Naive B cell (primary cell): ENCODE measurements at places on chromosomes 7 and 10. TPM values are rescaled to one million over a fixed set of nuclear protein-coding genes. Genes with fewer than 3 reads are reported as not detected.

AKR1B15 gene
- polyA plus RNA-seq: not detected

PRPF18 gene
- polyA plus RNA-seq: 44.1 TPM

GHRHR gene
- polyA plus RNA-seq: not detected

ANKRD30A gene
- polyA plus RNA-seq: not detected

XRCC2 gene
- not detected for polyA plus RNA-seq

PON1 gene
- polyA plus RNA-seq: not detected

PGAM2 gene
- polyA plus RNA-seq: not detected

TMEM229A gene
- not detected for polyA plus RNA-seq

IQUB gene
- polyA plus RNA-seq: 0.08 TPM

NFE2L3 gene
- polyA plus RNA-seq: 4.1 TPM

DNA sequence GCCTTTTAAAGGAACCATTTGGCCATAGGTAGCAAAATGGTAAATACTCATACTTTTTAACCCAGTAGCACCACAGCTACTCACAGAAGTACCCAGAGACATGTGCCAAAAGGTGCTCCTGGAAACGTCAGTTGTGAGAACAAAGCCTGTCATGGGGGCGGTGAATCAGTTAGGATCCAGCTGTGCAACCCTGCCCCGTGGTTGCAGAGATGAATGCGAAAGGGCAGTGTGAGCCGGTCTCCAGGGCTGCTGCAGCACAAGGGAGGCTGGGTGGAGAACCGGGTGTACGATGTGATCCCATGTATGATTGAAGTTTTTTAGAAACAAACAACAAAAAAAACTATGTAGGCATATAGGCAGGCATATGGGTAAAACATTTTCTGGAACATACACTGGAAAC is 1.3 kb upstream of the LRRC18 start:
- DNase-seq: no peak

DNA sequence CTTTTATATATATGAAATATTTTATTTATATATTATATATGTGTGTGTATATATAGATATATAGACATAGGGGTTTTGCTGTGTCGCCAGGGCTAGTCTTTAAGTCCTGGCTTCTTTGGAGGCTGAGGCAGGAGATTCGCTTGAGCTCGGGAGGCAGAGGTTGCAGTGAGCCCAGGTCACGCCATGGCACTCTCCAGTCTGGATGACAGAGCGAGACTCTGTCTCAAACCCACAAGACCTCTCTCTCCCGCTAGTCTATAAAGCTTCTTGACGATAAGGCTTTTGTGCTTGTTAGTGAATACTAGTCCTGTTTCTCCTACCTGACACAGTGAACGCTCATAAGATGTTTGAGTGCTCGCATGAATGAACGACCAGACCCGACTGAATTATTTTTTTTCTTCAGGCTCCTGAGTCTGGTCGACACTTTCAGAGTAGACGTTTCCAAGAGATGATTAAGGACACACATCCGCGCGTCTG is 577 bp upstream of the DDX21 start:
- DNase-seq: no peak

GRCh38 chr7:73504920-73505319 is 17.2 kb downstream of the BAZ1B start:
- no peak for DNase-seq

DNA sequence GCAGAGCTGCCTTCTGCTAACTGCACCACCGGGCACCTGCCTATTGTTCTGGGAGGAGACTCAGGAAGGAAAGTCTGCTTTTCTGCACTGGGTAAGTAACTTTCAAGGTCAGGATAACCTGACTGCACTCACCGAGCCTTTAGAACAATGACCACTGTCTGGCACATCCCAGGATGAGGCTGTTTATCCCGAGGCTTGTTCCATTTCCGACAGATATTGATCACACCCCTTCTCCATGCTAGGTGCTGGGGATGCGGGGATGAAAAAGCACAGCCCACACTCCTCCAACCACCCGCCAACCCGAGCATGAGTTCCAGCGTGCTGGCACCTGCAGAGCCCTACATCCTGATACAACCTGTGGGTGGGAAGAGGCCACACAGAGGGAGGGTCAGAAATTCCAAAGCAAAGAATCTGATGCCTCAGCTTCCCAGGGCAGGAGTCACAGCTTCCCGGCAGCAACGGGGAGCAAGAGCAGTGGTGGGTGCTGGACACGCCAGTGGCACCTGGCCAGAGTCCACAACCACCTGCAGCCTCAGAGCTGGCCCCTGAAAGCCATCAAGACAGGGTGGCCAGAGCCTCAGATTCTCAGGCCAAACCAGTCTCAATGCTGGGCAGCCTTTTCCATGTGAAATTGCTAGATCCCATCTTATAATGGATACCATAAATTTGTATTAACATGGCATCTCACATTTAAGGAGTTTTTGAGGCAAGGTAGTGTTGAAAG is 34.9 kb upstream of the CNPY1 start:
- DNase-seq: no peak

GRCh38 chr7:112584290-112584689 is 103.5 kb downstream of the LSMEM1 start:
- DNase-seq: no peak

DNA sequence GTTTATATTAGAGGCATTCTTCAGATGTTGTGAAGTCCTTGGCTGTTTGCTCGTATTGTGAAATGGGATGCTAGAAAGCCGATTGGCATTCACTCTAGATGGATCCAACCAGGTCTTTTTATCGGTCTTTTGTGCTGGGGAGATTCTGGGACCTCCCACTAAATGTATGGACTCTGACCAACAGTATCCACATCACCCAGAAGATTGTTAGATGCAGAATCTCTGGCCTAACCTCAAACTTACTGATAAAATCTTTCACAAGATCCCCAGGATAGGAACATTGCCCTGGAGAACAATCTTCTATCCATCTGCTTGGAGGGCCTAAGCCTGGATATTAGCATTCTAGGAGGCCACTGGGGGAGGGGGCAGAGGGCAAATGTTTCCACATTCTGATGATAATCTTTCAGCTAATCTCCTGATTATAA is 160.9 kb downstream of the PLXDC2 start:
- DNase-seq: no peak

DNA sequence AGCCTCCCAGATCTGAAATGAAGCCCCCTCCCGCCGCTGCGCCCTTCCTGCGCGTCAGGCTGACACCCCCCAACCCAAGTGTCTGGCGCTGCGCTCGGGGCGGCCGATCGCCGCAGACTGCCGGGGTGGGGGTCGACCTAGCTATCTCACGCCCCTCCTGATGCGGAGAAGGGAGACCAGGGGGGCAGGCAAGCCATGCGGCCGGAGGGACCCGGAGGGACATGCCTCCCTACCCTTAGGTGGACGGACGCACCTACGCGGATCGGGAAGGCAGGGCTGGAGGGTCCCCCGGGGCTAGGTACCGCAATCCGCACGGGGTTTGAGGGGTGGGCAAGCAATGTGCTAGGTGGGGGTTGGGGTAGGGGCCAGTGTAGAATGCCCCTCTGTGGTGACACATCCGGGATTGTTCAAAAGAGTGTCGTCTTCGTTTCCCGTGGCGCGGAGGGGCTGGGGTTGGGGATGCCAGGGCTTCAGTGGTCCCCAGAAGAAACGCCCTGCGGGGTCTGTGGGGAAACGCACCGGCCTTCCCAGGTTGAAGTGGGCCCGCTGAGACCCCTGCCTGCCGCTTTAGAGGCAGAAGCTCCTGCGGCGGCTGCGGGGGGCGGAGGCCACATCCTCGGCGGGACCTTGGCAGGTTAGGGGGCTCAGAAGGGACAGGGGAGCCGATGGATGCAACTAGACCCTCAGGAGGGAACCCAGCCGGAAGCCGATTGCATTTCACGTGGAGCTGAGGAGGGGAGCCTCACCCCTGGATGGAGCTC is 913 bp downstream of the ADCYAP1R1 start:
- no peak for DNase-seq

- no peak for DNase-seq
Observed at GRCh38 chr10:4334871-4335270, 491.1 kb upstream of the AKR1E2 start.

DNA sequence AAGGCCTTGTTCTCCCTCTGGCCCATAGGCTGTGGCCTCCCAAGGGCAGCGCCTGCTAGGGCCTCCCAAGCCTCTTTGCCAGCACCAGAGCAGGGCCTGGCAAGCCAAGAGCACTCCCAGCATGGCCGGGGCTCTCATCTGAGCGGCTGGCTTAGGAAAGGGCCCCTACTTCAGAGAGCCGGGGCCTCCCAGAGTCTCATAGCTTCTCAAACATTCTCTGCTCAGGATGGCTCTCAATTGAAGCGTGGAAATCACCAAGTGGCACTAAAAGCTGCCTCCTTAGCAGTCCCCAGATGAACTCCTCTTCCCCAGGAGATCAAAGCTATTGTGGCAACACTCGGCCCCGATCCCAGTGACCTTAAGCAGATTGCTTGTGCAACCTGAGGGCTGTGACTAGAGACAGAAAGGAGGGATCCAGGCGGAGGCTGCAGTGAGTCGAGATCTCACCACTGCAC is 69.4 kb downstream of the FAM53B start:
- DNase-seq: no peak

DNA sequence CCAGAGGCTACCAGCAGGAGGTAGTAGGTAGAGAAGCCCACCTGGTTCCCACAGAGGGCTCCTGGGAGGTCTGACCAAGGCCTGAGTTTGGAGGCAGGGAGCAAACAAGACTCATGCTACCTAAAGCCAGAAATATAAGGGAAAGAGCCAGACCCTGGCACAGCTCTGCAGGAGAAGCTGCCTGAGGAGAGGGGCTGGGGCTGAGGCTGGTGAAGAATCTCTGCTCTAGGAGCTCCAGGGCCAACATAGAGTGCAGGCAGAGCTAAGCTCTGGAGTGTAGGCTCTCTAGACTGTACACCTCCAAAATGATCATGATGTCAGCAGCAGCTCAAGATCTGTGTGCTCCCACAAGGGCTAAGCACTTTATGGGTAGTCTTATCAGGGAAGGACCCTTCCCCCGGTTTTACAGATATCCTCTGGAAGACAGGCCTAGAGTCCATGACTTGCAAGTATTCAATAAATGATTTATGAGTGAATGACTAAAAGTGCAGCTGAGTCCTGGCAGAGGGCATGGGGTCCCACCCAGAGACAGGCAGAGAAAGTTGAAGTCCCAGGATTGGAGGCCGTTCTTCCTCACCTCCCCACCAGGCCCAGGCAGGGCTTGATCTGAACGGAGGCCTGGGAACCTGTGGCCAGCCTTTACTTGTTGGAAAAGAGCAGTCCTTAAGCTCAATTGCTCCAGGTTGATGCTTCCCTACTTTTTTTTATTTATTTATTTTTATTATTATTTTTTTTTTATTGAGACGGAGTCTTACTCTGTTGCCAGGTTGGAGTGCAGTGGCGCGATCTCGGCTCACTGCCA is 71.5 kb upstream of the LRRC4 start:
- DNase-seq: no peak

DNA sequence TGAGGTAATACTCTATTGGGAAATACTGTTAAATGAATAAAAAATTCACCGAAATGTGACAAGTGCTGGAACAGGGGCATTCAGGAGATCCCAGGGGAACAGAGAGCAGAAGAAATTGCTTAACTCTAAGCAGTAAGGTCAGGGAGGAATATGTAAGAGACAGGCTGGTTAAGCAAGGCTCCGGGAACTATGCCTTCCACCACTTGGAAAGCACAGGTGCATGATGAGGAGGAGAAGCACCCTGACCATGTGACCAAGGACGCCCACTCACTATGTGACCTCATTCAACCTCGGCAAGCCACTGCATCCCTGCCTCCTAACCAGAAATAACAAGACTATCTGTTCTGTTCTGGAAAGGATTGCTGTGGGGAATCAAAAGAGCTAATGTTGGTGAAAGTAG is 218.4 kb downstream of the ELMO1 start:
- DNase-seq: no peak

- DNase-seq: no peak
Observed at GRCh38 chr10:124946945-124947344, 5.0 kb downstream of the ZRANB1 start.

GRCh38 chr7:128112018-128112780 is 81.0 kb upstream of the LRRC4 start:
- DNase-seq: no peak

DNA sequence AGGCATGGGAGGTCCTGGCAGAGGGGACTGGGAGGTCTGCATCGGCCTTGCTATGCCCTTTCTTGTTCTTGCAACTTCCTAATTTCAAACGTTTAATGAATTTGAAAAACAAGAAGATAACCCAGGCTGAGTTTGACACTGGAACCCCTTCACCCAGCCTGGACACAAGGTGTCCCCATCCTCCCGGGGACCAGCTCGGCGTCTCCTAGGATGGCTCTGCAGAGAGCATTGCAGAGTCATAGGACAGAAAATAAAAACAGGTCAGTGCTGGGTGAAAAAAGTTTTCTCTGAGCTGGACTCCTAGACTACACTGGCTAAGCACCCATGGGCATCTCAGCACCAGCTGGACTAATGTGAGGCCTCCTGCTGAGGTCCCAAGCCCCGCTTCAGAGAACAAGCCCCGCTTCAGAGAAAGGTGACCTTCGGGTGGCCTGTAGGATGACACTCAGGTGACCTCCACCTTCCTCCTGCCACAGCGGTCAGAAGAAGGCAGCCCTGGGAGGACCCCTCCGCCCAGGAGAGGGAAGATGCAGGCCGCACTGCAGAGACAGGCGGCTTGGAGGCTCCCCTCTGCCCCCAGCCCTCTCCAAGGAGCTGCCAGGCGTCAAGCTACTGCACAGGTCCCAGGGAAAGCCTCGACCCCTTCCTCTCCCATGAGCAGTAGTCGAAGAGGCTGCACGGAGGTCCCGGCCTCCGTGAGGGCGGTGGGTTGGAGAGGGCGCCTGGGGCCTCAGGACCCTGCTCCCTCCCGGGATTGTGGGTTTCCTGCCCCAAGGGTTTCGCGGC is 9.3 kb upstream of the UNCX start:
- no peak for DNase-seq

GRCh38 chr7:26691406-26691805 is 173.0 kb downstream of the SKAP2 start:
- no peak for DNase-seq

GRCh38 chr10:72375585-72375984 is 20.9 kb upstream of the DNAJB12 start:
- no peak for DNase-seq

DNA sequence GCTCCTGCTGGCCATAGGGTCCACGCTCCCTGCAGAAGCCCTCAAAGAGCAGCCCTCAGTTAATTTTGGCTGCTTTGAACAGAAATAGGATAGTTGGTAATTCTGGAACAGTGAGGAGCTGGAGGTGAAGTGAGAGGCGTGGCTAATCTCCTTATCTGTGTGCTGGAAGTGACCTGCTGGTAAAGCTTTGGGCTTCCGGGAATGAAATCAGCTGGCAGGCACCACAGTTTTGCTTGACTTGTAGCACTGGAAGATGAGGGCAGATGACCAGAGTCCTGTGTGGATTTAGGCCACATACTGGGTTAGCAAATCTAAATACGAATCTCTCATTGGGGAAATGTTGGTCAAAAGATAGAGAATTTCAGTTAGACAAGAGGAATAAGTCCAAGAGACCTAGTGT is 10.2 kb downstream of the ATP6V0E2 start:
- no peak for DNase-seq

GRCh38 chr10:86536294-86536861 is 14.8 kb upstream of the WAPL start:
- peak; percentile 24 for DNase-seq
